Smooth muscle cell of bladder (primary cell): ENCODE measurements at places on chromosomes 4 and X. TPM values are rescaled to one million over a fixed set of nuclear protein-coding genes. Genes with fewer than 3 reads are reported as not detected.

Gene LRCH2
- 11.5 and 14.2 TPM in 2 replicates for total RNA-seq

Gene F8A2
- not detected in 2 replicates for total RNA-seq

Gene FDCSP
- total RNA-seq, result not detected in 2 replicates

Gene MAGEA6
- under 0.01 TPM in 1 of 2 replicates, not detected in the other for total RNA-seq

Gene TTC29
- total RNA-seq, result not detected in 2 replicates

Gene TEX13C
- not detected in 2 replicates for total RNA-seq

Gene EGF
- total RNA-seq, result 0.37 and 0.43 TPM in 2 replicates

Gene CCDC110
- 1.7 and 2.0 TPM in 2 replicates for total RNA-seq

Gene SPRY1
- 13.6 and 13.8 TPM in 2 replicates for total RNA-seq

Gene UGT2B10
- not detected in 2 replicates for total RNA-seq

Gene IL2RG
- not detected in 2 replicates for total RNA-seq
